ENCODE measurements at places on chromosomes 12 and 14. TPM values are rescaled to one million over a fixed set of nuclear protein-coding genes. Genes with fewer than 3 reads are reported as not detected.
A peak's percentile ranks its signal among the peaks of the same experiment; 100 is the strongest.

ANG gene
- total RNA-seq: 21.7 TPM

SERPINA12 gene
- not detected for total RNA-seq

KRT71 gene
- total RNA-seq: not detected

SDR9C7 gene
- not detected for total RNA-seq

- no peak overlapping the region for H3K4me3 ChIP-seq
- no peak overlapping the region for H3K27ac ChIP-seq
These were observed 231.7 kb upstream of the PRKD1 start for GRCh38 chr14:30159374-30159773.

DNA sequence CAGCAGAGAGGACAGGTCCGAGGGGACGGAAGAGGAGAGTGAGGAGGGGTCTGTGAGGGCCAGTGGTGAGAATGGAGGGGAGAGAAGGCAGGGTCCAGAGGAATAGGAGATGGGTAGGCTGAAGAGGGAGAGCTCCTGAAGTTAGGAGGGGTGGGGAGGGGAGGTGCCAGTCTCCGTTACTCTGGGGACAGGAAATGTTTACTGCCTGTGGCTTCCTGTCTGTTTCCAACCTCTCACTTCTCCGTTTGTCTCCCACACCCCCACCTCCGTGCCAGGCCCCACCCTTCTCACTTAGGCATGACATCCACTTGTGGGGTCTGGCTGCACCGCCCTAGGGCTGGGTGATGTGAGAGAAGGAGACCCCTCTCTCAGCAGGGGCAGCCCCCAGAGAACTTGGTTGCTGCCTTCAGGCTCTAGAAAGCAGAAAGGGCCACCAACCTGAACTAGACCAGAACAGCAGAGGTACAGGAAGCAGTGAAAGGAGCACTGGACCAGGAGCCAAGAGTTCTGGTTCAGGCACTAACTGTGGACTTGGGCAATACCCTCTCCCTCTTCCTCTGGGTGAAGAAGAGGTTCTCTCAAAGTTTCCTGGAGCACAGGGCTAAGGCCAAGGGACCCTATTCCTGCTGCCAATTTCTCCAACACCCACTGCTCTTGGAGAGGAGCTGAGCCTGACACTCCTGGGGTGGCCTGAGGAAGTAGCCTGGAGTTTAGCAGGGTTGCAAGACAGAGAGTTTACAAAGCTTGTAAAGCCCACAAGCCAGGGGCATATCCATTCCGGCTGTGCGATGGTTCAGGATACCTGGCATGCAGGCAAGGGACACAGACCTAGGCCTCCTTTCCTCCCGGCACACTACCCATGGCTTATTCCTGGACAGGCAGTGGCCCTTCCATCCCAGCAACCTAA is 5.5 kb downstream of the ITGA5 start:
- no peak for DNase-seq
- H3K4me3 ChIP-seq: peak overlapping the region; percentile 26
- no peaks in the 10 kb centered on the region for H3K36me3 ChIP-seq
- peaks cover 54% of the 10 kb centered on the region for H3K4me1 ChIP-seq

GRCh38 chr14:67571275-67571990 is 28.6 kb downstream of the PIGH start:
- DNase-seq: no peak
- no peak overlapping the region for H3K27ac ChIP-seq
- no peaks in the 10 kb centered on the region for H3K36me3 ChIP-seq
- H3K27me3 ChIP-seq: no peaks in the 10 kb centered on the region

DNA sequence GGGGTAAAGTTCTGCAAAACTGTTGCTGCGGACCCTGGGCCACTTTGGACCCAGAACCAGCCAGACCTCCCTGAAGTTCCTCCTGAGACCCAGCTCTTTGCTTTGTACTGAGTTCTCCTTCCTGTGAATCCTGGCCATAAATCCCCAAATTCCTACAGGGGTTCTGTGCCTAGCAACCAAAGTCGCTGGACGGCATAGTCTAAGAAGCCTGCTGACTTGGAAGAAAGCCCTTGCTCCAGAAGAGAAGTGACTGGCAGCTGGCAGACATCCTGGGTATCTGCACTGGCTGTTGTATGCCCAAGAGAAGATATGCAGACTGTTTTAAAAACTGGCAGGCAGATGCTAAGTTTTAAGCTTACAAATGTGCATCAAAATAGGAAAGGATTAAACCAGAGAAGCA is 99.9 kb upstream of the SLC24A4 start:
- no peaks in the 10 kb centered on the region for H3K27me3 ChIP-seq
- DNase-seq: no peak
- no peak overlapping the region for H3K4me3 ChIP-seq
- H3K27ac ChIP-seq: no peak overlapping the region
- H3K36me3 ChIP-seq: no peaks in the 10 kb centered on the region
- H3K4me1 ChIP-seq: no peaks in the 10 kb centered on the region

DNA sequence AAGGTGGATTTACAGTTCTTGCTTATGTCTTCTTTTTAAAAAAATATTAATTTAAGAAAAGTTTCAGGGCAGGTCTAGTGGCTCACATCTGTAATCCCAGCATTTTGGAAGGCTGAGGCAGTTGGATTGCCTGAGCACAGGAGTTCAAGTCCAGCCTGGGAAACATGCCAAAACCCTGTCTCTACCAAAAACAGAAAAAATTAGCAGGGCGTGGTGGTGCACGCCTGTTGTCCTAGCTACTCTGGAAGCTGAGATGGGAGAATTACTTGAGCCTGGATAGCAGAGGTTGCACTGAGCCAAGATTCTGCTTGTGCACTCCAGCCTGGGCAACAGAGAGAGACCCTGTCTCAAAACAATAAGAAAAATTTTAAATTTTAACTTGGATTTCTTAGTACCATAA is 5.4 kb upstream of the TAS2R46 start:
- no peaks in the 10 kb centered on the region for H3K27me3 ChIP-seq
- H3K4me1 ChIP-seq: no peaks in the 10 kb centered on the region
- no peak for DNase-seq
- no peaks in the 10 kb centered on the region for H3K36me3 ChIP-seq
- H3K4me3 ChIP-seq: no peak overlapping the region

DNA sequence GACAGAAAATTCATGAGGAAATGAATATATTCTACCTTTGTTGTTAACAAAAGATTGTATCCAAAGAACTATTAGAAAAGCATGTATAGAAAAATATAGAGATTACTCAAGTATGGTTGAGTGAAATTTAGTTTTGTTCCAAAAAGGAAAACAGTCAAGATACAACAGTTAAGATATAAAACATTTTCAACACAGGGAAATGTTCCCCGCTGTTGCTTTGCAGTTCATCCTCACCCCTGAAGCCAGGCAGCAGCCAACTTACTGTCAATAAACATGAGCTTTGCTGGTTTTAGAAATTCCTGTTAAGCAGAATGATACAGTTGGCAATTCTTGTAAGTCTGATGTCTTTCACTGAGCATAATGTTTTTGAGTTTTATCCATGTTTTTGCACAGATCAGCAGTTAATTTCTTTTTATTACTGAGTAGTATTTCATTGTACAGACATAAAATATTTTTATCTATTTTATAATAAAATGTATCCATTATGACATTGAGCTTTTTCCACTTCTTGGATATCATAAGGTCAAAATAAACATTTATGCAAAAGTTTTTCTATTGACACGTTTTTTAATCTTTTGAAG is 1.2 kb upstream of the CLEC2B start:
- H3K36me3 ChIP-seq: no peaks in the 10 kb centered on the region
- peak overlapping the region; percentile 52 for H3K4me3 ChIP-seq
- DNase-seq: no peak
- no peaks in the 10 kb centered on the region for H3K27me3 ChIP-seq
- no peaks in the 10 kb centered on the region for H3K4me1 ChIP-seq

DNA sequence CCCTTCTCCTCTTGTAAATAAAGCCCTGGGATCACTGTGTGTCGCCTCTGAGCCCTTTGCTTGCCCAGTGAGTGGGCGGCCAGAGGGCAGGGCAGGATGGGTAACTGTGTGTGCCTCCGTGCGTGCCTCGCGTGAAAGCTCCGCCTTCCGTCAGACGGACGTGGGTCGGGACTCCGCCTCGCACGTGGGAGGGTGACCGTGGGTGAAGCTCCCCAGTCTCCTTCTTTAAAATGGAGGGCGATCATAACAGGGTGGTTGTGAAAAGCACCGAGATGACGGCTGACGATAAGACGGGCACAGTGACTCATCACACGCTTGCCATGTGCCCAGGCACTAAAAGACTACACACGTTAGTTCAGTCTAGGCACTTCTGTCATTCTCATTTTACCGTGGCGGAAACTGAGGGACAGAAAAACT is 9.2 kb downstream of the PHB2 start:
- peaks cover 70% of the 10 kb centered on the region for H3K4me1 ChIP-seq
- H3K27me3 ChIP-seq: no peaks in the 10 kb centered on the region
- peak; percentile 80 for DNase-seq
- H3K27ac ChIP-seq: peak overlapping the region; percentile 89
- H3K4me3 ChIP-seq: peak overlapping the region; percentile 64

DNA sequence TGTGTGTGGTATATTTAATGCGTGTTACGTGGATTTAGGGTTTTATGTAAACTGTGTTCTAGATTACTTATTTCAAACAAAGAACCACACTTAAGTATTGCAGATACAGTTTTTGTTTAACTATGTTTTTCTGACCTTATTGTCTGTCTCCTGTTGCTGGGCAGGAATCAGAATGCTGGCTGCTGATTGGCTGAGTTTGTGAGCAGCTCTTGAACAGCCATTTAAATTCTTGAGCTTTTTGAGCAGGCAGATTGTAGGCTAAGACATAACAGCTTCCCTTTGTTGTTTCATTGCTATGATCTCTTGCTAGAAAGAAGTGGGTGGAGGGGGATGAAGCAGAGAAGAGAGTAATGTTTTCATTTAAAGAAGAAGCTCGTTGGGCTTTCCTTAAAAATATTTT is 52.2 kb downstream of the ATF7IP start:
- no peaks in the 10 kb centered on the region for H3K36me3 ChIP-seq
- peak overlapping the region; percentile 64 for H3K27ac ChIP-seq
- peaks cover 24% of the 10 kb centered on the region for H3K4me1 ChIP-seq
- no peak overlapping the region for H3K4me3 ChIP-seq
- H3K27me3 ChIP-seq: no peaks in the 10 kb centered on the region

DNA sequence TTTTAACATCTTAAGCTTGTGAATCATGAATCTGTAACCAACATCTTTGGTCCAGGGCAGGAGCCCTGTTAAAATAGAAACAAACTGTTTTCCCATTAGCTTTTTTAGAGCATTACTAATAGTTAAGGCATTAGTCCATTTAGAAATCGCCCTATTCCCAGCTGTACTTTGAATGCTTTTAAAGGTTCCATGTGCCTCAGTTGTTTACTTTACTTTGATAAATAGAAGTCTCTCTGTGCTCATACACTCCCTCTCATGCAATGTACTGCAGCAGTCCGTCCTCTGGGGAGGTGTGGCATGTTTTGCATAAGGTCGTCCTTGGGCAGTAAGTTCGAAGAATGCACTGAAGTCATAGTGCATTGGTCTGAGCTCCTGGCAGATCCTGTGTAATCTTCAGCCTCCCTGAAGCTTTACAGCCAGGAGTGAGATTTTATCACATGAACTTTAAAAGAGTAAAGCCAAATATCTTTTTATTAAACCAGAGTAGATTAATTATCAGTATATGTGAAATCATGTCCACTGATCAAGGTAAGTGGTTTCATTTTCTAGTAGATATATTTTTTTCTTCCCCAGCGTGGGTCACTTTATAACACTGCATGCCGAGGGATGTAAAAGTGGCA is 134.7 kb downstream of the FGD4 start:
- H3K27ac ChIP-seq: peak overlapping the region; percentile 76
- no peak for DNase-seq
- peaks cover 49% of the 10 kb centered on the region for H3K4me1 ChIP-seq
- H3K36me3 ChIP-seq: no peaks in the 10 kb centered on the region
- no peaks in the 10 kb centered on the region for H3K27me3 ChIP-seq

Measured in upper lobe of left lung (tissue), 6 donors.